Activated CD4-positive, alpha-beta T cell treated with anti-CD3 and anti-CD28 coated beads, Interleukin-2, amount 50 U/mL, for 4 hours (primary cell): ENCODE measurements at places on chromosomes 6 and 20.

GRCh38 chr6:5123296-5124143, 38.4 kb downstream of the PPP1R3G start:
- no peak for DNase-seq

GRCh38 chr6:143179901-143180612, 119.4 kb downstream of the AIG1 start:
- no peak for DNase-seq

GRCh38 chr20:57667924-57668782, 41.7 kb downstream of the PMEPA1 start:
- no peak for DNase-seq

- DNase-seq: peak; percentile 21
Observed at GRCh38 chr6:53347921-53348370, 804 bp downstream of the ELOVL5 start.

DNA sequence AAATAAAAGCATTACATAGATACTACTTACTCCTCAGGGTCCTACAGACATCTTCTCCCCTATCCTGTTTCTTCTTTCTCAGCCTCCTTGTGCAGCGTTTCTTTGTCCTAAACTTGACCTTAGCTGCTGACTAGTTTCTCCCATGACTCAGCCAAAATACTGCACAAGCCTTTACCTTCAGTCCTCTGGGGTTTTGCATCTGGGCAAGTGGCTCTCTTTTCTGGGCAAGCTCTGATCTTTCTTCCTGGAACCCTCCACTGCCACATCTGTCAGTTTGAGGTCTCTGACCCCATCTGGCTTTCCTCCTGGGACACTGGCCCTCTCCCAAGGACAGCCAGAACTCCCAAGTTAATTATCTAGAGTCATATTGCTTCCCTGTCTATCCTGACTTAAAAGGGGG, 838.4 kb downstream of the DHX35 start:
- no peak for DNase-seq

DNA sequence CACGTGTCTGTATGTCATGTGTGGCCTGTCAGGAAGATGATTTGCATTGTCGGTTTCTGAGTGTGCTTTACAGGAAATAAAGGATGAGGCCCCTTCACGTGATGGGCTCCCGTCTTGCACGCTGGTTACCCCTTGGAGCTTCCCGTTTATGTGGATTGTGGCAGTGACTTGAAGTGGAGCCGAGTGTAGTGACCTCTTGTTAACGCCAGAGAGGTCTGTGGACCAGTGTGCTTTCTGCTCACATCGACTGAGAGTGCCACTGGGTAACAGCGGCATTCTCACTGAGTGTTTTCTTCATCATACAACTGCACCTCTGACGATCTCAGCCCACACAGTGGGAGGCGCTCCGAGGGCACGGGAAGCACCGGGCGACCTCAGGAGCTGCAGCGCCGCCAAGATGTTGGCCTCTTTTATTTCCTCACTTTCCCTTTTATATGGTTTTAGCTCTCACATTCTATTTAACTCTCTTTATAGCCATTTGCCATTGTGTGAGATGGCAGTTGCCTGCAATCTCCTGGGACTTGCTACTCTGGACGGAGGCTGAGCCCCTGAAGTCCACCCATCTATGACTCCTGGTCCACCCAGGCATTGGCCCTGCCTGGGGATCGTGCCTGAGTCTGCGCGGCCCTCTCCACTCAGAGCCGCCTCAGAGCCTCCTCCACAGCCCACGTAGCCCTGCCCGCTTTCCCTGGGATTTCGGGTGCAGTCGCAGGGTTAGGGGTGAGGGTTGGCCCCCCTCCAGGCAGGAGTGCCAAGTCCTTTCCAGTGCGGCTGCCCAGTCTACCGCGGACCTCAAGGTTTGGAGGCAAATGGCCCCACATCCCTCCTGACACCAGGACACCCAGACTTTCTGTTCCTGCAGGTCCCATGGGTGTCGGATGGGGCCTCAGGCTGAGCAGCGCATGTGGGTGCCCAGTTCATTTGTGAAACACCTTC, 238.9 kb downstream of the ERMARD start:
- peak; percentile 36 for DNase-seq

- DNase-seq: no peak
Observed at GRCh38 chr20:63106108-63106764, 99.5 kb upstream of the BHLHE23 start.

DNA sequence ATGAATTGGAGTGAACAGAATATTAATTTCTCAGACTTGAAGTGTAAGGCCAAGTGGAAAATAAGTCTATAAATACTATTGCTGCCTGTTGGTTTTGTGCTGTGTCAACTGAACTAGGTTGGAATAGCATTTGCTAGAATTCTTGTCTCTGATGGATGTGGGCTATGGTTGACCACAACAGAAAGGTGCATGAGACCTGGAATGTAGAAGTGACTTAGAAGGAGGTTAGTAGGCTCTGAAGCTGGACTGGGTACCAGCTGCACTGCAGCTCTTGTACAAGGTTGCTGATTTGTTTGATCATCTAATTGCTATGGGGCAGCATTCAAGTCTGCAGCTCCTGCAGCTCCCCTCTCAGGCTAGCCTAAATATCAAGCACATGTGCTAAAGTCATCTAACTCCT, 479.0 kb upstream of the NRSN1 start:
- DNase-seq: no peak

GRCh38 chr6:13453771-13454251, 33.6 kb downstream of the GFOD1 start:
- DNase-seq: peak; percentile 20
